ENCODE measurements at places on chromosomes 12 and 14.

GRCh38 chr12:49339464-49339861 lies 2.5 kb upstream of the C1QL4 start:
- DNase-seq = no peak

DNA sequence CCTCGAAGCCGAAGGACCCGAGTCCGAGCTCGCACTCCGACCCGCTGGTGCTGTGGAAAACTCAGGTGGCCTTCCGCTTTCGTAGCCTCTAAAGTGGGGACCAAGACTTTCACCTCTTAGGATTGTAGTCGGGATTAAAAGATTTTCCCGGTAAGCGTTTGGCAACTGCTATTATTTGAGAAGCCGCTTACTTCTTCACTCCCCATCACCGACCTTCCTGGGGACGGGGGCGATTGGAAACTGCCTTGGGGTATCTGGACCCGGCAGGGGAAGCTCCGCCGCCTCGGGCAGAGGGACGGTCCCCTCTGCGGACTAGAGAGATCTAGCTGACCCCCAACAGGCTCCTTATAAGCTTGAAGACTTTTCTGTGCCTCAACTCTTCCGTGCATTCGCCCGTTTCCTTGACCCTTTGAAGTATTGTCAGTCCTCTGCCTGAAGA lies 659 bp downstream of the TRAFD1 start:
- no peak for DNase-seq

DNA sequence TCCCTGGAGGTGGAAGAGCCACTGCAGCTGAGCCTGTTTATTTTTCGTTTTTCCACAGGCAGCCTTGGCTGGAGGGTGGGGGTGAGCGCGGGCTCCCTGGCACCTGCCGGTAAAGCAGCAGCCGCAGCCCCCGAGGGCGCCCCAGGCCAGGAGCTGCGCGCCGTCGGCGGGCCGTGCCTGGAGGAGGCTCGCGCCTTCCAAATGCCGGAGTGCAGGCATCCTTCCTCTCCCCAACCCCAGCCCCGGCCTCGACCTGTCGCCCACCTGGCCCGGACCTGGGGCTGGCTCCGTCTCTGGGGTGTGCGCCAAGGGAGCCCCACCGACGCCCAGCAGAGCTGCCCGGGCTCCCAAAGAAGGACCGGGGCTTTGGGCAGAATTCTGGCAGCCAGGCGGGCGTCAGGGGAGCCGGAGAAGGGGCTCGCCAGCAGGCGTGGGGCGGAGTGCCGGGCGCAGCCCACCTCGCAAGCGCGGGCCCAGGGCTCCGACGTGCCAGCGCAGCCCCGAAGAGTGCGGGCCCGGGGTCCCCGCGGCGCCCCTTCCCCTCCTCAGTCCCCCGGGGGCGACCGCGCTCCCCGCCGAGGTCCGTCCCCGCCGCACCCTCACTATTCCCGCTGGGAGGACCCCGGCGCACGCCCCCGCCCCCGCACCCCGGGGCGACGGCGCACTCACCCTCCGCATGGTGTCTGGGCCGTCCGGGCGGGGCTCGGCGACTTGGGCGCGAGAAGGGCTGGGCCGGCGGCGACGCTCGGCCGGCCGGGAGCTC lies 130.3 kb downstream of the NDUFA12 start:
- no peak for DNase-seq

- DNase-seq = no peak
These were observed 115.8 kb downstream of the SYT10 start for GRCh38 chr12:33323823-33324222.

GRCh38 chr12:89244536-89244935 lies 107.8 kb downstream of the DUSP6 start:
- DNase-seq = no peak

DNA sequence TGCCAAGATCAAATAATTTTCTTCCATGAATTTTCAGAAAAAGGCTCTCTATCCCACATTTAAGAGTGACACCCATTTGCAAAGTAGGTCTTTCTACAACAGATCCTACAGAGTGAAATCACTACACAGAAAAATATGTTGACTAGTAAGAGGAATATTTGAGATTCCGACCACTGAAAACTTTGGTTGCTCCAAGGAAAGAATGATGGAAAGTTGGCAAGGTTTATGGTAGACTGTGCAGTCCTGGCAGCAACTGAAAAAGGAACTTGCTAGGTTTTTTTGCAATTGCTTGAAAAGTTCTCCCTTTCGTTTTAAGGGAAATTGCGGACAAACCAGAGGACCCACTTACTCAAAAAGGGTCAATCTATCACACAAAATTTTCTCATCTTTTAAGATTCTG lies 83.1 kb upstream of the TSPAN8 start:
- DNase-seq = no peak

GRCh38 chr14:22387776-22388241 lies 201.2 kb downstream of the DAD1 start:
- no peak for DNase-seq

- no peak for DNase-seq
These were observed 27.3 kb downstream of the FRS2 start for GRCh38 chr12:69497308-69498026.

DNA sequence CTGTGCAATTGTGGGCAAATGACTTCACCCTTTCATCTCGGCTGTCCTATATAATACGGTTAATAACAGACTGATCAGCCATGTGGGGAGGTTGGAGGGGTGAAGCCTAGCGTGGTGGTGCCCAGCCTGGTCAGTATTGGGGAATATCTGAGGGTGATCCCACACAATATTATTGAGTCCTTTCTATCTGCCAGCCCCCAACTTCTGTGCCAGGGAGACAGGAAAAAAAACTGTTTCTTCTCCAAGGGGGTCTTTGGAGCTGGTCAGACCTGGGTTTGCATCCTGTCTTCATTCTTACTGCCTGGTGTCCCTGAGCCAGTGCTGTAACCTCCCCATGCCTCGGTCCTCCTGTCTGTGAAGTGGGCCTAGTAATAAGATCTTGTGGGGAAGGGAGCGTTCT lies 6.5 kb downstream of the CYP46A1 start:
- no peak for DNase-seq

DNA sequence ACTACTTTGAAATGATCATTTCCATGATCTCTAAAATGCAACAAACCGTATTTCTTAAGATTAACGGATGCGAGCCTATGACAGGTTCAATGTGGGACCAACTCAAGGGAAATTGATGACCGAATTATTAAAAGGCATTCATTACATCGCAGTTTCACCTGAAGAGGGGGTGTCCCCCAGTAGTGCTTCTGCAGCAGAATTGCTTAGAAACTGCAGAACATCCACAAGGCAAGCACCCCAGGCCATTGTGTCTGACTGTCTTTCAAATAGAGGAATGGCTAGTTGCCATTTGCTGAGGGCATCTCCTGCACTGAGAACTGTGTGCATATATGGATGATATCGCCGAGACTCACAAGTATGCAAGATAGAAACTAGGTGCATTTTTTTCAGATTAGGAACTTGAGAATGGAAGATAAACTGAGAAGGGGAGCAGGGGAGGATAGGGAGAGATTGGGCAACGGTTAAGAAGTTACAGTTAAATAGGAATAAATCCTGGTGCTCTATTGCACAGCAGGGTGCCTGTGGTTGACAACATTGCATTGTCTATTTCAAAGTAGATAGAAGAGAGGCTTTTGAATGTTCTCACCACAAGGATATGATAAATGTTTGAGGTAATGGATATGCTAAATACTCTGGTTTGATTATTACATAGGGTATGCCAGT lies 234.3 kb upstream of the PLEKHG7 start:
- no peak for DNase-seq

DNA sequence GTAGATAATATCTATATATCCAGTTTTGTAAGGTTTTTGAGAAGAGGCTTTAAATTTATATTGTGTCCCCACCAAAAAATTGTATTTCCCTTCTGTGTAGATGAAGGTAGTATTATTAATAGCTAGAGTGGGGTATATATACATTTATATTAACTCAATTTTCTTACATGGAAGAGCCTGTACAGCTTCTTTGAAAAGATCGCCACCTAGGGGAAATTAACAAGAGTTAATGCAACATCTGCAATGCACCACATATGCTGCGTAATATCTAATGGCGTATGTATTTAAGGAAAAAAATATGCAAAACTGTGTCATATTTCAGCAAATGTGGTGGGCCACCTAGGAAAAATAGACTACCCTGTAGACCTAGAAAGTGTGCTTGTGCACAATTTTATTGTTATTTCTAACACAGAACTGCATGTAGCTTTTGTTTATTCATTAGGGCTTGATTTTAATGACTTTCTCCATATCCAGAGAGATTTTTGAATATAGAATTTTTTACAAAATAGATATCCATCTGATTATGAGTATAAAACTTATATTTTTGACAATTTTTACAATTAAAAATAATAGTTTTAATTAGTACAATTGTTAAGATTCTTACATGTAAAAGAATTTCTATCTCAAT lies 14.0 kb downstream of the CCER1 start:
- DNase-seq = no peak

DNA sequence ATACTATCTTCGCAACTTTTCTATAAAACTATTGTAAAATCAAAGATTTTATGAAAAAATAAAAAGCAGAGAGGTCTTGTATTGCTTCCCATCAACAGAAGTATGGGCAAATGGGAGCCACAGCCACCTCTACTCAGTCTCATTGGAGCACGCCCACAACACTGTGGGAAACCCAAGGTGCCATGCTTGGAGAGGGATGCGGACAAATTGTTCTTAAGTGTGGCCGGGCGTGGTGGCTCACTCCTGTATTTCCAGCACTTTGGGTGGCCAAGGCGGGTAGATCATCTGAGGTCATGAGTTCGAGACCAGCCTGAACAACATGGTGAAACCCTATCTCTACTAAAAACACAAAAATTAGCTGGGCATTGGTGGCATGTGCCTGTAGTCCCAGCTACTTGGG lies 498.2 kb upstream of the SOX5 start:
- DNase-seq = no peak

- DNase-seq = no peak
These were observed 10.1 kb downstream of the NFKBIA start for GRCh38 chr14:35394326-35395013.

GRCh38 chr12:11732023-11732422 lies 82.5 kb downstream of the ETV6 start:
- DNase-seq = no peak

DNA sequence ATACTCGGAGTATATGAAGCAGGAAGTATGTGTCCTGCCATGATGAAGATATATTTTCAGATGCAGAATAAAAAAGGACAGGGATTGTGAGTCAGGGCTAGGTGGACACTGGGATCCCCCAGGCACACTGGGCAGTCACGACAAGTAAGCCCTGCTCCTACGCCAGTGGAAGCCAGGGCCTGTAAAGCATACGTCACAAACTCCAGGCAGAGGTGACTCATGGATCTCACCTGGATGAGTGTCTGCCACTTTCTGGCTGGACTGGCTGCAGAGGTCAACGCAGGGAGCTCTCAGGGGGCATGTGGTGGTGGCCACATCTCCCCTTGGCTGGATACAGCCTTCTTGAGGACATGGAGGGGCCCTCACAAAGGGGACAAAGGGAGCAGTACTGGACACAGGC lies 262.3 kb downstream of the GLT1D1 start:
- no peak for DNase-seq

DNA sequence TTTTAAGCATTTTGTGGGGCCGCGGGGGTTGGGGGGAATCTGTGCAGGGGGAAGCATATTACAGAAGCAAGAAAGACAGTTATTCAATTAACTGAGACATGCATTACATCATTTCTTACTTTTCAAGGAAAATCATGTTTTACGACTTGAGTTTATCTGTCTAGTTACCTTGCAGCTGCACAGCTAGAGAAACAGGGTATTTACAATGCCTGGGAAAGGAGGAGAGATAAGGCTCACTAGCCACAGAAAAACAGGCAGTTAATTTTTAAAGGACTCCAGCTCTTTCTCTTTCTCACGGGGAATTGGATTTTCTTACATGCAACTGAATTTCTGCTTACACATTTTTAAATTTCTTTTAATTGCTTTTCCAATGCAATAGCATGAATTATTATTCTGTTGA lies 22.2 kb downstream of the FCF1 start:
- DNase-seq = no peak

GRCh38 chr14:103628684-103629502 lies at the start of gene KLC1:
TSS of gene KLC1 (plus strand) at chr14:103629211. CDS start at chr14:103654565, 25,354 bp downstream.
- DNase-seq = peak; percentile 68

DNA sequence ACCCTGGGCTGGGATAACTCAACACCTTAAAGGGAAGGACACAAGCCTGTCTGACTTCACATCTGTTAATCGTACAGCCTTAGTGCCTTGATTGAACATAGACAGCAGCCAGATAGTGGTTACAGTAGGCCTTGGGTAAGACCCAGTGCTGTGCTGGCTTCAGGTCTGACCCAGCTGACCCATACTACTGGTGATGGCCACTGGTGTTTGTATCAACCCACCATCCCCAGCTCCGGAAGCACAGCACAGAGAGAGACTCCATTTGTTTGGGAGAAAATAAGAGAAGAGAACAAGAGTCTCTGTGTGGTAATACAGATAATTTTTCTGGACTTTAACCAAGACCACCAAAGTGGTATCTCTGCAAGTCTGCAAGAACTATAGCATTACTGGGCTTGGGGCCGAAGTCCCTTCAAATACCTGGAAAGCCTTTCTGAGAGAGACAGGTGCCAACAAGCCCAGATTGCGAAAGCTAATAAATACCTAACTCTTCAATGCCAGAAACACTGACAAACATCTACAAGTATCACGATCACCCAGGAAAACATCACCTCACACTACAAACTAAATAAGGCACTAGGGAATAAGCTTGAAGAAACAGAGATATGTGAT lies 330.1 kb upstream of the GARIN2 start:
- no peak for DNase-seq

- DNase-seq = no peak
These were observed 62.7 kb downstream of the TESC start for GRCh38 chr12:117036547-117036946.

DNA sequence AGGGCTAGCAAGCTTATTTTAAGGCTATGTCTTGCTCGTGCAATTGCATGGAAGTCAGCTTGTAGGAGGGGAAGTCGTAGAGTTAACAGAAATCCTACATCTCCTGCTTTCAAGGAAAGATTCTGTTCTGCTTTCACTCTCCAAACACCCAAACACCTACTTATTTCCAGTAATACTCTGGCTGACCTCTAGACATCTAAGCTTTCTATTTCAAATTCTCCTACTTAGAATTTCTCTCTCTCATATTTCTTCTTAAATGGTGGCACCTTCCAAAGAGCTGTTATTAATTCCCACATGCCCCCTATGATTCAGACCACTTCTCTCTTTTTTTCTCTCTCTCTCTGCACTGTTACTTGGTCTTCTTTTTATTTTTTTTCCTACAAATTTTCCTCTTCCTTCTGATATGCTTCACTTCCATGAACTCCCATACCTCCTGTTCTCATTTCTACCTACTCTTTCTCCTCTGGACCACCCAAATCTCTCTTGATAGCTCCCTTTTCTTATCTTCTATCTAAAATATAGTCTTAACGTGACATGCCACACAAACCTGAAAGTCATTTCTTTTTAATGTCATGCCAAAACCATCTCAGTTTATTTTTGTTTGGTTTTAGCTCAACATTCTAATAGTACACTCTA lies 90.8 kb downstream of the RPS6KA5 start:
- DNase-seq = no peak

GRCh38 chr14:105100910-105101309 lies 35.7 kb upstream of the GPR132 start:
- no peak for DNase-seq

- no peak for DNase-seq
These were observed 11.8 kb upstream of the PAPLN start for GRCh38 chr14:73225496-73225895.

Data from stimulated activated CD4-positive, alpha-beta T cell treated with anti-CD3 and anti-CD28 coated beads, TNF-alpha, amount 100 ng/mL, for 1 hour (primary cell).